Activated T-cell treated with anti-CD3 and anti-CD28 coated beads, Interleukin-2, amount 50 U/mL, for 72 hours (primary cell): ENCODE measurements at places on chromosomes 2 and 18. TPM values are rescaled to one million over a fixed set of nuclear protein-coding genes. Genes with fewer than 3 reads are reported as not detected.

- H3K4me1 ChIP-seq: no peaks in the 10 kb centered on the region
- H3K27ac ChIP-seq: no peak overlapping the region
- no peaks in the 10 kb centered on the region for H3K27me3 ChIP-seq
Observed at GRCh38 chr18:13661779-13662256, 64.5 kb downstream of the FAM210A start.

- no peak overlapping the region for H3K4me3 ChIP-seq
- no peaks in the 10 kb centered on the region for H3K27me3 ChIP-seq
- no peak for DNase-seq
- H3K36me3 ChIP-seq: peaks cover 55% of the 10 kb centered on the region
- peak overlapping the region; percentile 88 for H3K27ac ChIP-seq
Observed at GRCh38 chr2:224883700-224884099, 158.6 kb downstream of the DOCK10 start.

DNA sequence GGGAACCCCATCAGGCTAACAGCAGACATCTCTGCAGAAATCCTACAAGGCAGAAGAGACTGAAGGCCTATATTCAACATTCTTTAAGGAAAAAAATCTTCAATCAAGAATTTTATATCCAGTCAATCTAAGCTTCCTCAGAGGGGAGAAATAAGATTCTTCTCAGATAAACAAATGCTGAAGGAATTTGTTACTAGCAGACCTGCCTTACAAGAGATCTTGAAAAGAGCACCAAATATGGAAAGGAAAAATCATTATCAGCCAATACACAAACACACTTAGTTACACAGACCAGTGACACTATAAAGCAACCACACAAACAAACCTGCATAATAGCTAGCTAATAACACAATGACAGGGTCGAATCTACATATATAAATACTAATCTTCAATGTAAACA, 96.5 kb downstream of the SUCLG1 start:
- DNase-seq: no peak
- H3K27ac ChIP-seq: no peak overlapping the region
- H3K36me3 ChIP-seq: no peaks in the 10 kb centered on the region

DNA sequence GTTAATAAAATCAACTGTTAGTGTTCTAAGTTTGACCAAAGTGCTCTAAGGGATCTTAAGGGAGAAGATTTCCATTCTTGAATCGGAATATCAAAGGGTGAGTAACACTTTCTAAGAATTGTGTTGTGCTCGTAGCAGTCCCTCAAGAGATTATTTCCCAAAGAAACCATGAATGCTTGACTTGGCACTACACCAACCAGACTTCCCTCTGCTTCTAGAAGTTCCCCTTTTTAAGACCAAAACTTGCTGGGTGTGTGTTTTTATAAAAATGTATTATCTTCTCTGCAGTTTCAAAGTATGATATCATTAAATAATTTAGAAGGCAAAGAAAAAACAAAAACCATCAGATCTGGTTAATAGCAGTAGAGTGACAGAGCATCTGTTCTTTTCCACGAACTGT, 522.0 kb upstream of the FAM98A start:
- H3K27ac ChIP-seq: no peak overlapping the region
- no peaks in the 10 kb centered on the region for H3K36me3 ChIP-seq
- no peak for DNase-seq

- no peak overlapping the region for H3K4me3 ChIP-seq
- H3K36me3 ChIP-seq: no peaks in the 10 kb centered on the region
- no peaks in the 10 kb centered on the region for H3K4me1 ChIP-seq
- H3K27me3 ChIP-seq: no peaks in the 10 kb centered on the region
Observed at GRCh38 chr2:227366769-227367426, 12.2 kb downstream of the TM4SF20 start.

DNA sequence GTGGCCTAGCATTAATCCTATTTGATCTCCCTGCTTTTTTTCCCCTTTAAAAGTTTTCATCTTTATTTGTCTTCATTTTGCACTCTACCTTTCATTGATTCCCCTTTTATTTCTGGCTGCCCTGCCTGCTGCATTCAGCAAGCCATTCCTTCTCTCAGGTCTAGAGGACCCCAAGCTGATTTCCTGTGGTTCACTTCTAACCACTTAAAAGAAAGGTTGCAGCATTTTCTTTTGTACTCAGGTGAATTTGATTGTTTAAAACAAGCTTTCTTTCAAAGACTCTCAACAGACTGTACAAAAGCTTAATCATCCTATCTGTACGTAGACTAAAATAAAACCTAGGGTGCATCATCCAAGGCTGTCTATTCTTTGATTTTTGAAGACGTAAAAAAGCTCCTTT, 160.3 kb downstream of the CSRNP3 start:
- no peak overlapping the region for H3K4me3 ChIP-seq
- peaks cover 12% of the 10 kb centered on the region for H3K4me1 ChIP-seq
- no peaks in the 10 kb centered on the region for H3K27me3 ChIP-seq
- no peak for DNase-seq

DNA sequence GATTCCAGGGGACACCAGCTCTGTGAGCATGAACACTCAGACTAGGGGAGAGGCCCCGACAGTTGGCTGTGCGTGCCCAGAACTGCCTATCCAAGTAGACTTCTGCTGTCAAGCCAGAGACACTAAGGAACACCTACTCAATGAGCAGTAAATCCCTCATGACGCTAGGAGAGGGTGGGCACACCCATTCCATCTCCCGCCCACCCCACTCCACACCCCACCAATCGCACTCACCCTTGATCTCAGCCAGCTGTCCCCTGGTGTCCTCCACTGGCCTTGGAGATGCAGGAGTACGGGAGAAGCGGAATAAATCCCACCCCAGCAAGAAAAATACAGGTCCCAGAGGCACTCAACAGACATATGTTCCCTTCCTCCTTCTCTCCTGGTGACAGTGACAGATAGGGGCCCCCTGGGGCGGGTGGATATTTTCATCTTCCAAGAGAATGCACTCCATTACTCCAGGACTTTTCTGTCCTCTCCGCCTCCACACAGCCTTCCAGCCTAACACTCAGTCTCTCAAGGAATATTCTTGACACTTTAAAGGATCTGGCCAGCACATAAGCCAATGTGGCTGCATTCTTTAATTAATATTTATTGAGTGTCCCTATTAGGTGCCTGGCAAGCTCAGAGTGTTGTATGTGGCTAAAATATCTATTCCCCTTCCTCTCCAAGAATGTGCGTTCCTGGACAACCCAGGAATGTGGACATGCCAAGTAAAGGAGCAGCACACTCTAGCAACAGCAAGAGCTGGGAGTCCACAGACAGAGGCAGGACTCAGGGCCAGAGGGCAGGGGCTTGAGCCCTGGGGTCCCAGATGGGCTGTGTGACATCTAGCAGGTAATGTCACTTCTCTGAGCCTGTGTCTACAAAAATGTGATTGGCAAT, 13.1 kb upstream of the SMAD7 start:
- no peak overlapping the region for H3K27ac ChIP-seq
- H3K4me1 ChIP-seq: peaks cover 14% of the 10 kb centered on the region
- no peak for DNase-seq
- H3K27me3 ChIP-seq: peaks cover 16% of the 10 kb centered on the region
- H3K4me3 ChIP-seq: no peak overlapping the region
- H3K36me3 ChIP-seq: no peaks in the 10 kb centered on the region

DNA sequence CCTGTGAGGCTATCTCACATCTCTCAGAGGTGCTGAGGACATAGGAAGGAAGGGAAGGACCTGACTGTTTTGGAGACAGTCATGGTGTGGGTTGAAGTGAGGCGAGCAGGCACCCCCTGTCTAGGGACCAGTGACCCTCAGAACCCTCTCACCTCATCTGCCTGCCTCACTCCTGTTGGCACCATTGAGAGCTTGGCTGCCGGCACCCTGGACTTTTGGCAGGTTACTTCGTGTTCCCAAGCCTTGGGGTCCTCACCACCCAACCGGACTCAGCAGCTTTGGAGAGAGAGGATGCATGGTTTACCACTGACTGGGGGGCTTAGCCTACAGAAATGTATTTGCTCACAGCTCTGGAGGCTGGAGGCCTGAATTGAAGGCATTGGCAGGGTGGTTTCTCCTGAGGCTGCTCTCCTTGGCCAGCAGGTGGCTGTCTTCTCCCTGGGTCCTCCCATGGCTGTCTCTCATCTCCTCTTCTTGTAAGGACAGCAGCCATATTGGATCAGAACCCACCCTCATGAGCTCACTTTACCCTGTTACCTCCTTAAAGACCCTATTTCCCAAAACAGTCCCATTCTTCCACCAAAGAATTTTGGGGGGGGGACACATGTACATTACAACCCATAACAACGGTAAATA, 142.0 kb downstream of the TSN start:
- H3K4me3 ChIP-seq: no peak overlapping the region
- H3K36me3 ChIP-seq: no peaks in the 10 kb centered on the region
- no peaks in the 10 kb centered on the region for H3K4me1 ChIP-seq

Gene ACP1
- 141 TPM for total RNA-seq

Gene VPS54
- total RNA-seq: 13.2 TPM

Gene DPYSL5
- not detected for total RNA-seq

Gene ANKRD53
- total RNA-seq: not detected

Gene ADAM17
- total RNA-seq: 30.1 TPM
